Small intestine (tissue), 16 donors: ENCODE measurements at places on chromosomes 2 and 18.

- DNase-seq, result no peak
- no peak overlapping the region for H3K4me3 ChIP-seq
- H3K36me3 ChIP-seq, result no peaks in the 10 kb centered on the region
- H3K27me3 ChIP-seq, result no peaks in the 10 kb centered on the region
- no peak overlapping the region for H3K27ac ChIP-seq
- H3K4me1 ChIP-seq, result no peaks in the 10 kb centered on the region
Measured at GRCh38 chr2:101357376-101357775, 29.9 kb downstream of the CREG2 start.

DNA sequence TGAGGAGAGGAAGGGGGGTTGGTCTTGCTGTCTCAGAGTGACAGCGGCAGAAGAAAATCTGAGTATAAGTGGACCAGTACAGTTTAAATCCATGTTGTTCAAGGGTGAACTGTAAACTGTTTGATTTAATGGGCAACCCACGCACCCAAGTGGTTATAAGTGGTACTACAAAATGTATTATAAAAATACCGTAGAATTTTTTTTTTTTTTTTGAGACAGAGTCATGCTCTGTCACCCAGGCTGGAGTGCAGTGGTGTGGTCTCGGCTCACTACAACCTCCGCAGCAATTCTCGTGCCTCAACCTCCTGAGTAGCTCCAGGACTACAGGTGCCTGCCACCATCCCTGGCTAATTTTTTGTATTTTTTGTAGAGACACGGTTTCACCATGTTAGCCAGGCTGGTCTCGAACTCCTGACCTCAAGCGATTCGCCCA, 2.1 kb upstream of the CHCHD5 start:
- H3K4me1 ChIP-seq, result peaks cover 4% of the 10 kb centered on the region
- H3K36me3 ChIP-seq, result peaks cover 2% of the 10 kb centered on the region
- DNase-seq, result peak; percentile 65

DNA sequence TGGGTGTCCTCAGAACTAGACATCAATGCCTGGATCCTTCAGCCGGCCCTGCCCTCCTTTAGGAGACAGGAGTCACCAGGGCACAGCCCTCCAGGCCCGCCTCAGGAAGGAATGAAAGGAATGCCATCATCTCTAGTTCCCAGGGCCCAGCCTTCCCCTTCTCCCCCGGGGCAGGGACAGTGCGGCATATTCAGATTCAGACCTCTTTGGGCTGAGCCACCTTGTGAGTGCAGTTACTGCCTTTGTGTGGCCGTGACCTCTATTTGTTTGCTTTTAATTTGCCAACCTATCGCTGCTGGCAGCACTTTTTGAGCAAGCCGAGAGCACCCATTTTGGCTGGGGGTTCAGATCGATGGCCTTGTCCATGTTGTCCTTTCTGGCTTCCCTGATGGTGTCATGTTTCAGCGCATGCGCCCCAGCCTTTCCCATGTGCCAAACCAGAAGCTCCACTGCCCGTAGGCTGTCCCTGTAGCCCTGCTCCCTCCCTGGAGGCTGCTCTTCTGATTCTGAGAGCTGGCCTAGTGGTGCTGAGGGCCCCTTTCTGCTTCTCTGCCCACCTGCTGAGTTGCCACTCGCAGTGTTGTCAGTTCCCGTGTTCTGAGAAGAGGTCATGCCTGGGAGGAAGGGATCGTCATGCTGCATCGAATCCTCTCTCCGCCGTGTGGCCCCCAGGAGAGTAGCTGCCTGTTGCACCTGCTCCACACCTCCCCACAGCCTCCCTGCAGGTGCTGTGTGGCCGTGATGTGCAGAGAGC, 10.9 kb downstream of the ANKRD23 start:
- no peaks in the 10 kb centered on the region for H3K4me1 ChIP-seq
- H3K27ac ChIP-seq, result peak overlapping the region; percentile 63
- H3K36me3 ChIP-seq, result peaks cover 11% of the 10 kb centered on the region
- no peak overlapping the region for H3K4me3 ChIP-seq

GRCh38 chr2:102421890-102422759, 835 bp upstream of the IL18RAP start:
- H3K4me1 ChIP-seq, result no peaks in the 10 kb centered on the region
- no peak overlapping the region for H3K27ac ChIP-seq
- no peak for DNase-seq
- H3K27me3 ChIP-seq, result no peaks in the 10 kb centered on the region

GRCh38 chr2:205545971-205546816, 136.1 kb upstream of the NRP2 start:
- no peaks in the 10 kb centered on the region for H3K36me3 ChIP-seq
- no peak for DNase-seq
- H3K4me3 ChIP-seq, result no peak overlapping the region
- no peaks in the 10 kb centered on the region for H3K27me3 ChIP-seq
- H3K27ac ChIP-seq, result no peak overlapping the region
- no peaks in the 10 kb centered on the region for H3K4me1 ChIP-seq

DNA sequence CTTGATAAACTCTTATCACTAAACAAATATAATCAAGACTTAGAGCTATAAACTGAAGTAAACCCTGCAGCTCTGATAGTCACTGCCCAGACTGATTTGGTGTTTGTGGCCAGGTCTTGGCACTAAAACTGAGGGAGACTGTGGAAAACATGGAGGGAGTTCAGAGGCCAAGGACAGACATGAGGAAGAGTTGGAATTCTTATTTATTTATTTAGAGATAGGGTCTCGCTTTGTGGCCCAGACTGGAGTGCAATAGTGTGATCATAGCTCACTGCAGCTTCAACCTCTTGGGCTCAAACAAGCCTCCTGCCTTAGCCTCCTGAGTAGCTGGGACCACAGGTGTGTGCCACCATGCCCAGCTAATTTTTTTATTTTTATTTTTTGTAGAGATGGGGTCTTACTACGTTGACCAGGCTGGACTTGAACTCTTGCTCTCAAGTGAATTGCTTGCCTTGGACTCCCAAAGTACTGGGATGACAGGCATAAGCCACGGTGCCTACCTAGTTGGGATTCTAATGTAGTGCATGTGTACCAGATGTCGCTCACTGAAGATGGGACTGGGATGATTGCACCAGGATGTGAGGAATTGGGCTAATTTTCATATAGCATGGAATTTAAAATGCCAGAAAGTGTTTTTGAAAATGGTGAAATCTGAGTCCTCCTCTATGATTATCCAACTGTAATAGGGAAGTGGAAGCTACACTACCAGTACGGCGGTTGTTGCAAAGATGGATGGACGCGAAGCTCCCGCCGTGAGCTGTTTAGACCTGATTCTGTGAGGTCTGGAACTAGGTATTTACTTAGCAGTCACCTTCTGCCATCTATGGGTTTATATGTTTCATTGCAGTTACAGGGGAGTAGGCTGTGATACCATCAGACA, 52.7 kb upstream of the CTLA4 start:
- H3K4me1 ChIP-seq, result peaks cover 7% of the 10 kb centered on the region
- H3K4me3 ChIP-seq, result no peak overlapping the region
- peak overlapping the region; percentile 82 for H3K27ac ChIP-seq

- no peak for DNase-seq
- H3K36me3 ChIP-seq, result no peaks in the 10 kb centered on the region
- H3K27ac ChIP-seq, result no peak overlapping the region
- no peaks in the 10 kb centered on the region for H3K27me3 ChIP-seq
Measured at GRCh38 chr2:187316040-187316439, 132.0 kb downstream of the CALCRL start.

GRCh38 chr18:46916551-46917107, 678 bp downstream of the PIAS2 start:
- peak overlapping the region; percentile 94 for H3K27ac ChIP-seq
- DNase-seq, result peak; percentile 67
- H3K36me3 ChIP-seq, result no peaks in the 10 kb centered on the region
- H3K4me1 ChIP-seq, result peaks cover 3% of the 10 kb centered on the region

- no peak overlapping the region for H3K4me3 ChIP-seq
- no peaks in the 10 kb centered on the region for H3K4me1 ChIP-seq
- H3K36me3 ChIP-seq, result no peaks in the 10 kb centered on the region
Measured at GRCh38 chr18:1805521-1805920, 765.8 kb downstream of the METTL4 start.

GRCh38 chr2:23111263-23111662, 273.7 kb upstream of the KLHL29 start:
- no peak for DNase-seq
- no peak overlapping the region for H3K4me3 ChIP-seq
- H3K36me3 ChIP-seq, result no peaks in the 10 kb centered on the region
- no peak overlapping the region for H3K27ac ChIP-seq
- no peaks in the 10 kb centered on the region for H3K27me3 ChIP-seq
- H3K4me1 ChIP-seq, result no peaks in the 10 kb centered on the region

DNA sequence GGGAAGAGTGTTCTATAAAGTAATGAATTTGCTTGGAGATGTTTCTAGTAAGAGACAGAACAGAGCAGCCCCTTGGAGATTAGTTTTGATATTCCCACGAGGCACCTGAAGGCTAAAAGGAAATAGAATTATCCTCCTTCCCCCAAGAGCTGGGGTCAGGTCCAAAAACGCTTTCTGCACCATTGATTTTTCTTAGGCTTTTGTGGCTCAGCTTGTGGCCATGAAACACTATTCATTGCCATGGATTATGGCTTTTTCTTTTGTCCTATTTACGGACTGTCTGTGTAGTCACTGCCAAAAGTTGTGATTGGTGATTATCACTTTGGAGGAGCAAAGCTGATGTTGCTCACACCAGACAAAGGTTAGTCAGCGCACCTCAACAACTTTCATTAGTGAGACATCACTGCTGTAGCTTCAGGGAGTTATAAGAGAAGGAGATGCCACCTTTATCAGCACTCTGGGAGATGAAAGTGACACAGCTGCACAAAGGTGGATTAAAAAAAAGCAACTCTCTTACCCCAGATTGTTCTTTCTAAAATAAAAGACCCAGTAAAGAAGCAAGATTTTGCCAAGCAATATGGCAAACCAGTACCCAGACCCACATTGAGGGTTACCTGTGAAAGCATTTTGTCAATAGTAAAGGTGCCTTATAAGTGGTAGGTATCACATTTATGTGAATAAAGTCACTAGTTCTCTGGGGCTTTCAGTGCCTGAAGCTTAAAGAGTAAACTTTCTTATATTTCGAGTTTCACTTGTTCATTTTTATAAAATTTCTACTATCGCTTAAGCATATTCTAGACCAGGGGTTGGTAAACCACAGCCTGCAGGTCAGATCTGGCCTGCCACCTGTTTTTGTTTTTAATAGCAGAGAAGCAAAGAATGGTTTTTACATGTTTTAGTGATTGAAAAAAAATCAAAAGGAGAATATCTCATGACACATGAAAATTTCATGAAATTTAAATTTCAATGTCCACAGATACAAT, 10.6 kb downstream of the CXCR4 start:
- DNase-seq, result no peak
- H3K27me3 ChIP-seq, result no peaks in the 10 kb centered on the region
- H3K36me3 ChIP-seq, result no peaks in the 10 kb centered on the region
- no peak overlapping the region for H3K4me3 ChIP-seq
- no peaks in the 10 kb centered on the region for H3K4me1 ChIP-seq
- H3K27ac ChIP-seq, result no peak overlapping the region

- no peak overlapping the region for H3K27ac ChIP-seq
- H3K4me3 ChIP-seq, result no peak overlapping the region
- peaks cover 5% of the 10 kb centered on the region for H3K27me3 ChIP-seq
- no peak for DNase-seq
Measured at GRCh38 chr2:136136931-136137330, 19.0 kb upstream of the CXCR4 start.

GRCh38 chr2:100234141-100234540, 88.2 kb downstream of the LONRF2 start:
- H3K27me3 ChIP-seq, result no peaks in the 10 kb centered on the region
- H3K36me3 ChIP-seq, result no peaks in the 10 kb centered on the region
- no peak for DNase-seq
- H3K27ac ChIP-seq, result no peak overlapping the region
- no peak overlapping the region for H3K4me3 ChIP-seq

DNA sequence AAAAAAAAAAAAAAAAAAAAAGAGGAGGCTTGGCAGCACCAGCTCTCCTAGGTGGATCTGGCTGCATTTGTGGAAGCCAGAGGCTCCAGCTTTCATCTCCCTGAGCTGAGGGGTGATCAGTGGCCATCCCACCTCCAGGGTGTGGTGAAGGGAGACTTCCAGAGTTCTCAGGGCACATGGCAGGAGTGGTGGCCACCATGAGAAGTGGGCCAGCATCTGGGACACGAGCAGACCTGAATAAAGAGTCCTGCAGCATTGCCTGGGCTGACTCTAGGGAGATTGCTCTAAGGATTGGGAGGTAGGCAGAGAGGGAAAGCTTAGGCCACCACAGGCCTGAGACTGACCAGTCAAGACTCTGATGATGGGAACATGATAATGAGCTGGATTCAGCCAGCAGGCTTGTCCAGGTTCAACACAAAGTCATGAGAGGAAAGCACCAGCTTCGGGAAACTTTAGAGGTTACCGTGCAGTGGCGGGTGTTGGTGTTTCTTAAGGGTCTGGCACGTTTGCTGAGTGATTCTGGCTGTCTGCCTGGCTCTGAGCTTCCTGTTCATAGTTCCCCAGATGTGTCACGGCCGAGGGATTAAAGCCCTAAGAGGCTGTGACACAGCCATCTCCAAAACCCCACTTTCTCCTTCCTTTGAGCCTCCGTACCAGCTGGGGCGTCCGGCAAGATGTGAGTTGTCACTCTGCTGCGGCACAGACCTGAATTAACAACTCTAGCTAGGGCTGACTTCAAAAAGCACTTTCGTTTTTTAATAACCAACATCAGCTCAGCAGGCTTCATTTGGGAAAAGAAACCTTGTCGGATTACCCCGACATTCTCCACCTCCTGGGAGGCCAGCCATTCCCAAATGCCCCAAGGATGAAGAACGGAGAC, 38.3 kb upstream of the IL1R1 start:
- peak overlapping the region; percentile 71 for H3K27ac ChIP-seq
- H3K4me3 ChIP-seq, result no peak overlapping the region
- DNase-seq, result no peak
- H3K36me3 ChIP-seq, result no peaks in the 10 kb centered on the region

DNA sequence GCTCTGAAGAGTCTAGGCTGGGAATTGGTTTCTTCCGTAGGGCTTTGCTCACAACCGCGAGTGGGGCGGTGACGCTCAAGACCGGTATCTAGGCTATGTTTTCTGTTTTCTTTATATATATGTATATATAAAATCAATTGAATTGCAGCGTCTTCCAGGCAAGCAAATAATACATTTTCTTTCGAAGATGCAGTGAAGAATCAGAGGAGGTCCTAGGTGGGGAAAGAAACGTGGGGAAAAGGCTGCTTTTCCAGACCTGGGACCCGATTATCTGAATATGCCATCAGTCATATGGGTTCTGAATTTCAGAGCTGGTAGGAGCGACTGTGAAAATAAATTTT, 714 bp upstream of the SCN9A start:
- no peak for DNase-seq
- H3K27ac ChIP-seq, result peak overlapping the region; percentile 44
- no peaks in the 10 kb centered on the region for H3K36me3 ChIP-seq
- peaks cover 17% of the 10 kb centered on the region for H3K27me3 ChIP-seq

GRCh38 chr2:235630718-235631296, 137.0 kb downstream of the AGAP1 start:
- H3K27me3 ChIP-seq, result no peaks in the 10 kb centered on the region
- no peak overlapping the region for H3K27ac ChIP-seq
- DNase-seq, result no peak
- H3K36me3 ChIP-seq, result no peaks in the 10 kb centered on the region
- H3K4me3 ChIP-seq, result no peak overlapping the region

DNA sequence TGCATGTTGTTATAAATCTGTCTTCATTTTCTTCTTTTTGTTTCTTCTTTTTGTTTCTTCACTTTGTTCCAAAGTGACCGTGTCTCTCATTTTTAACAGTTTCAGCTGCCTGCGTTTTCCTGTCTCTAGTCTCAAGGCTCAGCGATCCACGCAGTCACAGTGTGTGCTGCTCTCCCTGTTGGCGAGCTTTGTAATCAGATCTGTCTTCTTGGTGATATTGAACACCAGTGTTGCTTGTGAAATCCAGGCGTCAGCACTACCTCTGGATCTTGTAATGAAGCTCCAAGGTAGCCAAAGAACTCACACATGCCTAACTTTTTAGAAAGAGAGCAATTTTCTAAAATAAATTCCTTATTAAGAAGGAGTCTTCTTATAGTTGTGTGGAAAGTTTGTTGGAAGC, 13.2 kb downstream of the SNTG2 start:
- H3K4me3 ChIP-seq, result no peak overlapping the region
- H3K27me3 ChIP-seq, result peaks cover 3% of the 10 kb centered on the region
- no peak for DNase-seq
- no peaks in the 10 kb centered on the region for H3K36me3 ChIP-seq
- no peak overlapping the region for H3K27ac ChIP-seq
